ENCODE measurements at places on chromosomes 3 and 15. TPM values are rescaled to one million over a fixed set of nuclear protein-coding genes. Genes with fewer than 3 reads are reported as not detected.

The HOMER2 gene
- total RNA-seq: 5.7 TPM

The BTLA gene
- 0.07 TPM for total RNA-seq

The LRCH3 gene
- total RNA-seq: 104 TPM

The ZNF80 gene
- not detected for total RNA-seq

The RLBP1 gene
- total RNA-seq: not detected

The EPB42 gene
- 0.23 TPM for total RNA-seq

The SLC27A2 gene
- 0.26 TPM for total RNA-seq

The FBXW12 gene
- not detected for total RNA-seq

The SGO1 gene
- 0.83 TPM for total RNA-seq

The TIMP4 gene
- total RNA-seq: 3.2 TPM

The FEZF2 gene
- total RNA-seq: not detected

The SLC12A1 gene
- not detected for total RNA-seq

The GOLGA8K gene
- 0.36 TPM for total RNA-seq

The CYP8B1 gene
- total RNA-seq: not detected

The ROBO2 gene
- 0.43 TPM for total RNA-seq

All from smooth muscle cell of the pulmonary artery (primary cell).